ENCODE measurements at places on chromosomes 5 and 9.

- no peak for DNase-seq
Measured at GRCh38 chr5:157648275-157648990, 3.8 kb downstream of the SOX30 start.

DNA sequence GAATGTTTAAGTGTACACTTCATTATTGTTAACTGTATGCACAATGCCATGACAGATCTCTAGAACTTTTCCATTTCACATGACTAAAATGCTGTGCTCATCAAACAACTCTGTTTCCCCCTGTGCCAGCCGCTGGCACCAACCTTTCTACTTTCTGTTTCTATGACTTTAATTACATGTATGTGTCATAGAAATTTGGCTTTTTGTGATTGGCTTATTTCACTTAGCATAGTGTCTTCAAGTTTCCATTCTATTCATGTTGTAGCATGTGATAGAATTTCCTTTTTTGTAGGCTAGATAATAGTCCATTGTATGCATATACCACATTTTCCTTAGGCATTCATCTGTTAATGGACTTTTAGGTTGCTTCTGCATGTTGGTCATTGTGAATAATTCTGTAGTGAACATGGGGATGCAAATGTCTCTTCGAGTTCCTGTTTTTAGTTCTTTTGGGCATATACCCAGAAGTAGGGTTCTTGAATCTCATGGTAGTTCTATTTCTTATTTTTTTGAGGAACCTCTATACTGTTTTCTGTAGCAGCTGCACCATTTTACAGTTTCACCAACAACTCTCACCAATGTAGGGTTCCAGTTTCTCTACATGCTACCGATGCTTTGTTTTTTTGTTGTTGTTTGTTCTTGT is 184.4 kb upstream of the DMRT1 start:
- no peak for DNase-seq

- no peak for DNase-seq
Measured at GRCh38 chr5:56313596-56313995, 80.5 kb upstream of the ANKRD55 start.

DNA sequence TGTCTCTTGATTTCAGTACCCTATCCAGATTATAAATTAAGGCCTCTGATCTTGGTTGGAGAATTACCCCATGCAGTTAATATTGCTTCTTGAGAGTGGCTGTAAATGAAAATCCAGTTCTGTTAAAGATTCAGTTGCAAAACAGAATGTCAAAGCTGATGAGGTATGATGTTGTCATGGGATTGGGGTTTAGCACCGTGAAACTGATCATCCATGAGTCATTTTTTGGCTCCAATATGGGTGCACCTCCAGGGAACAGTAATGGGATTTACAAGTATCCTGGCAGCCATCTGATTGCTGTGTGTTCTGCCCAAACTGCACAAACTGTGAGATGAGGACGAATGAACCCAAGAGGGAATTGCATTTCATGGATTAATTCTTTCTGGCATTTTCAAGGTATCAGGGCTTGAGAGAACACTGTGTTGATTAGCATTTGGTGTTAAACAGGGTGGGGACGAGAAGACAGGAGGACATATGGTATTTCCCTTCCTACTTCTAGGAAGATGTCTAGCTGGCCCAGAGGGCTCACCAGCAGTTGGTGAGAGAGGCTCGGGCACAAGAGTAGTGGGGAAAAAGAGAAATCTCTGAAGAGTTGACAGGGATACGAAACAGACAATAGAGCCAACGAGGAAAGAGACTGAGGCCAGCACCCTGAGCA is 214.7 kb downstream of the GAS1 start:
- DNase-seq = no peak

DNA sequence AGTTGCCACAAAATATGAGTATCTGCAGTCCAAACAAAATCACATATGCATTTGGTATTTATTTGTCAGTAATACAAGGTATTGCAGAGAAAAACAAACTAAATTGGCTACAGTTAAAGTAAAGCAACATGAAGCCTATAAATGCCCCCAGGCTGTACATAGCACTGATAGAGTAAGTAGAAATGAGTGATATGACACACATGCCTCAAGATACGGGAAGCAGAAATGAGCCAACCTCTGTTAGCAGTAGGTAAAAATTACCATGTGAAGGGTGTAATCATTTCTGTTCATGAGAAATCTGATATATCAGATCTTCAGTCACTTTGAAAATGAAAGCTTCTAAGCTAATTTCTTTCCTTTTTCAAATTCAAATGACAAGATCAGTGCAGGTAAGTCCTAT is 131.1 kb downstream of the CHSY3 start:
- DNase-seq = no peak

GRCh38 chr9:136844761-136845464 is 2.6 kb downstream of the AJM1 start:
- no peak for DNase-seq

Data from NCI-H524 (cell line).